HepG2 (cell line): ENCODE measurements at places on chromosomes 3 and 15. TPM values are rescaled to one million over a fixed set of nuclear protein-coding genes. Genes with fewer than 3 reads are reported as not detected.

Gene CADM2
- total RNA-seq, result not detected in 2 replicates

Gene GP5
- not detected in 2 replicates for total RNA-seq

Gene SLC28A2
- 0.08 and 0.11 TPM in 2 replicates for total RNA-seq

Gene ADAMTS17
- total RNA-seq, result 0.02 and 0.36 TPM in 2 replicates

Gene DNAJC17
- total RNA-seq, result 26.5 and 30.2 TPM in 2 replicates

- no peak for DNase-seq
- H3K27ac ChIP-seq, result no peak overlapping the region
- H3K4me3 ChIP-seq, result no peak overlapping the region
- H3K27me3 ChIP-seq, result no peaks in the 10 kb centered on the region
- H3K4me1 ChIP-seq, result no peaks in the 10 kb centered on the region
Observed at GRCh38 chr3:79187426-79187825, 580.4 kb downstream of the ROBO1 start.

DNA sequence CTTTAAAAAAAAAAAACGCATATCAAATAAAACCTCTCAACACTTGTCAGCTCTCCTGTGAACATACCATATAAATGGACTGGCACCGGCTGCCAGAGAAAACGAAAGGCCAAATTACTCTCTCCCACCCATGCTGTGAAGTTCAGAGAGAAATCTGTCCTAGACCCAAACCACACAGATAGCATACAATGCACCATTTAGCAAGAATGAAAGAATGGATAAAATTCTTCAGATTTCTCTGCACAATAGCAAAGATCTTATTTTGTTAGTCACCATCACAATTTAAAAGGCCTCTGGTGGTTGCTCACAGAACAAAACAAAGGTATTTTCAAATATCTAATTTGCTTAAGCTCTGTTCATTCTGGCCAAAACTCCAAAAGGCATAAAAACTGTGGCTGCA lies 93.9 kb upstream of the BHLHE40 start:
- H3K27ac ChIP-seq, result no peak overlapping the region
- no peak overlapping the region for H3K4me3 ChIP-seq
- peaks cover 11% of the 10 kb centered on the region; the same call in 1 of the 2 replicates for H3K4me1 ChIP-seq

GRCh38 chr3:101963902-101964362 lies 114.6 kb downstream of the NFKBIZ start:
- no peak for DNase-seq
- H3K36me3 ChIP-seq, result no peaks in the 10 kb centered on the region
- no peak overlapping the region for H3K4me3 ChIP-seq
- H3K27ac ChIP-seq, result no peak overlapping the region
- no peaks in the 10 kb centered on the region for H3K27me3 ChIP-seq

- H3K4me3 ChIP-seq, result no peak overlapping the region
- no peaks in the 10 kb centered on the region for H3K4me1 ChIP-seq
- H3K36me3 ChIP-seq, result no peaks in the 10 kb centered on the region
Observed at GRCh38 chr3:135865553-135865952, 100.0 kb upstream of the PPP2R3A start.

DNA sequence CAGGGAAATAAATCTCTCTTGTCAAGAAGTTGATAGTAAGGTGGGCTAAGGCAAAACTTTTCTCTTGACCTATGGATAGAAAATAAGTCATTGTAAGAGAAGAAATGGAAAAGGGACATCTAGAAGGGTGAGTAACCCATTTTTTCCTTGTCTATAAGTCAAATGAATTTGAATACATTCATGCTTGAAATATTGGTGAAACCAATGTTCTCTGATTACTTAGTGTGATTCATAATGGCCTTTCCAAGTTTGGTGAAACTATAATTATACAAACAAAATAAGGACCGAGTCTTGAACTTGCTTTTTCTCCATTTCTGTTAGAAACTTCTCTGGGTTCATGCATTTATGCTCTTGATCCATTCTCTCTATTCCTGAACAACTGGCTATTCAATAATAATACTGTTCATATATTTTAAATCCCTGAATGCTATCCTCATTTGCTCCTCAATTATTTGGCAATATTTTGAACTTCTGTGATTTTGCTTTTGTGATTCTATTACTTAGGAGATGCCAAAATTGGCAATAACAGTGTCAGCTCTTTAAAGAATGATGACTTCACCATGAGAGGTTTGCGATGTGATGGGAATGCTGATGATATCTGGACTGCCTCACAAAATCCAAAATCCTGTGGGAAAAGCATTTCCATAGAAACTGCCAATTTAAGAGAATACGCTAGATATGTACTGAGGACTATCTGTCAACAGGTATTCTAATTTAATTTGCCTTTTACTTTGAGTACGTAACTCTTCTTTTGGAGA lies 12.3 kb downstream of the P2RY12 start:
- no peak for DNase-seq
- no peaks in the 10 kb centered on the region for H3K36me3 ChIP-seq
- H3K4me3 ChIP-seq, result no peak overlapping the region

DNA sequence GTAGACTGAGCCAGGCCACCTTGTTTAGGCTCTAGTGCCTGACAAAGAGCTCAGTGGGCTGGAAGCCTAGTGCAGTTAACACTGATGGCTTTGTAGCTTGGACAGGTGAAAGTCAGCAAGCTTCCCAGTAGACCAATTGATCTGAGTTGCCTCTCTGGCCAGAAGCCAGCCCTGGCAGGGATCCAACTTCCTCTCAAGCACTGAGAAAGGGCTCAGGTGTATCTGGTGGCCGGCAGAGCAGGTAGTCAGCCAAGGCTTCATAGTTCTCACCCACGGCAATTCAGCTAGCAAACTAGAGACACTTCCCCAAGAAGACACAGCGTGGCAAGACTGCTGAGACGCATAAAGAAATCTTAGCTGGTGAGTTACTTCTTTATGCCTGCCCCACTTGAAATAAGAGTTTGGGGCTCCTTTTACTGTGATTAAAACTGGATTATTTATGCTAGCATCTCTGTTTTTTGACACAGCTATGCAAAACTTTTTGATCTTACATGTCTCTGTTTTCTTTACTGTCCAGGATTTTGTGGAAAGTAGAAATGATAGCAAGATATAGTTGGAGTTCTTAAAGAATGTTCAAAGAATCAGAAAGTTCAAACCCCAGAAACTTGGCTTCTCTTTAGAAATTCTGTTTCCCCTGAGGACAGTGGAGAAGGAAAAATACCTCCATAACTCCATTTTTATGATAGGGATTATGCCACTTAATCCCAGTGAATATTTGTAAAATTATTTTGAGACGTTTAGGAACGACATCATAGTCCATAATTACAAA lies 8.4 kb upstream of the CA12 start:
- H3K27me3 ChIP-seq, result no peaks in the 10 kb centered on the region
- no peaks in the 10 kb centered on the region for H3K36me3 ChIP-seq
- H3K27ac ChIP-seq, result no peak overlapping the region
- peaks cover 20% of the 10 kb centered on the region for H3K4me1 ChIP-seq
- peak; percentile 23 for DNase-seq

DNA sequence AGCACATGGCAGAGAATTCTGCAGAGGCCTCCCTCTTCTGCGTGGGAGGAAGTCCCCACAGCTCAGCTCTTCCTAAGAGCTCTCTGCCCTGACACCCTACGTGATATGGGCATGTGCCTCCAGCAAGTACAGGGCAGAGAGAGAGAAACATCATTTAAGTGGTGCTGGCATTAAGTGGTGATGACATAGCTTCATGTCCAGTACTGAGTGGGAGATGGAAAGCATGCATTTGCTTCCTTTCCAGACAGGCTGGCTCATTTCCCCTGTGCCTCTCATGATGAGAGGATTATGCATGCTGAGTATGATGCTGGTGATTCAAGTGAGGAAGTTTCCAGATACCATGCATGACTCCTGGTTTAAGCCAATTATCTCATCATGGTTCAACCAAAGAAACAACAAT lies 26.9 kb downstream of the BFSP2 start:
- no peaks in the 10 kb centered on the region for H3K27me3 ChIP-seq
- peaks cover 14% of the 10 kb centered on the region for H3K4me1 ChIP-seq
- no peak overlapping the region for H3K4me3 ChIP-seq
- no peaks in the 10 kb centered on the region for H3K36me3 ChIP-seq
- no peak for DNase-seq

DNA sequence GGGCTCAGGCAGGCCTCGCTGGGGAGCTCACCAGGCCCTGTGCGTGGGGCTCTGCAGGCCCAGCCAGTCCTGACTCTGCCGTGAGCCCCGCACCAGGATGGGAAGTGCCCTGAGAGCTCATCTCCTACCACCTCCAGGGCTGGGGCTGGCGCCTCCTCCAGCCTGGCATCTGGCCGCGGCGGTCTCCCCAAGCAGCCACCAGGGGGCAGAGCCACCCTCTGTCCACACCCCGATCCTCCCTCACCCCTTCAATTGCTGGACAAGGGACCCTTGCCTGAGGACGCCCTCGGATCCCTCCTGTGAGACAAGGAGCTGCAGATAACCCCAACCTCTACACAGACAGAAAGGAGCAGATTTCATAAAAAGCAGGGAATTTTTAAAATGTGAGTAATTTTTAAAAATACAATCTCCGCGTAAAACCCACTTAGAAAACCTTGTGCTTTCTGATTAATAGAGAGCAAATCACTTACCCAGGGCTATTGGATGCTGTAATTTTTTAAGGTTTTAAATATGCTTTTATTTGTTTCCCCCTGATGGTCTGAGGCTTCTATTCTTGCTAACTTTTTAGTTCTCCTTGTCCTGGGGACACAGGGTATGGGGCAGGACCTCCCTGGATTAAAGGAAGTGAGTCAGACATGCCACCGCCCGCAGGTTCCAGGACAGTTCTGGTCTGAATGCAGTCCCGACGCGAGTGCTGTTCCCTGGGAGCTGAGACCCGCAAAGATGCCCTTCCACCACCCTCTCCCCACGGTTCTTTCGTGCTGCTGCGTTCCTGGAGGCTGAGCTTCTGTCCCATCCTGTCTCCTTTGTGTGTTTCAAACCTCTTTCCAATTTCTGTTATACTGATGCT lies 52.3 kb upstream of the CHRNA7 start:
- H3K36me3 ChIP-seq, result no peaks in the 10 kb centered on the region
- no peaks in the 10 kb centered on the region for H3K4me1 ChIP-seq
- no peak overlapping the region for H3K27ac ChIP-seq
- H3K27me3 ChIP-seq, result no peaks in the 10 kb centered on the region
- DNase-seq, result peak; percentile 16
- H3K4me3 ChIP-seq, result no peak overlapping the region

DNA sequence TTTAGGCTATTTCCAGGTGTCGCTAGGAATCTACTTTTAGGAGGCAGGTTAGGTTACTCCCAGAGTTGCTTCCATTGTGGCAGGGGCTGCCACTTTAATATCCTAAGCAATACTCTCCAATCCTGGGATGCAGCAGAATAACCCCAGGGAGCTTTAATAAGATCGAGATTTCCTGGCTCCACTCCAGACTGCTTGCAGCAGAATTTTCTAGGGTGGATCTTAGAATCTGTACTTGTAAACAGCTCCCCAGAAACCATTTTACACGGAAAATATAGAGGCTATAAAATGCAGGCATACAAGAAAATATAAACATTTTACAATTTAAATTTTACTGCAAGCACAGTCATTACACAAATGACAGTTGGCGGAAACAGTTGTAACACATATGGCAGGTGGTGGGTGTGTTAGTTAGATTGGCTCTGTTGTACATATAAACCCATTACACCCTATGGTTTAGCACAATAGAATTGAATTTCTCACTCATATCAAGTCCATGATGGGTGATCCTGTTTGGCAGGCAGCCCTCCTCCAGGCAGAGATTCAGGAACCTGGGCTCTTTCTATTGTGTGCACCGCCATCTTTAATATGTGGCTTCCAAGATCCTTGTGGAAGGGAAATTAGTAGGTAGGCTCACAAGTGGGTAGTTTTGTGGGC lies 35.0 kb upstream of the TNFAIP8L3 start:
- no peak overlapping the region for H3K27ac ChIP-seq
- H3K4me3 ChIP-seq, result no peak overlapping the region
- peaks cover 32% of the 10 kb centered on the region for H3K4me1 ChIP-seq

- H3K36me3 ChIP-seq, result no peaks in the 10 kb centered on the region
- H3K4me3 ChIP-seq, result no peak overlapping the region
- no peaks in the 10 kb centered on the region for H3K4me1 ChIP-seq
- H3K27me3 ChIP-seq, result no peaks in the 10 kb centered on the region
- DNase-seq, result no peak
- no peak overlapping the region for H3K27ac ChIP-seq
Observed at GRCh38 chr3:146416366-146416765, 53.0 kb downstream of the PLSCR2 start.

GRCh38 chr15:52527911-52528563 lies 643 bp downstream of the MYO5A start:
- H3K4me3 ChIP-seq, result peak overlapping the region; percentile 71
- H3K4me1 ChIP-seq, result peaks cover 23% of the 10 kb centered on the region
- no peak overlapping the region for H3K27ac ChIP-seq

GRCh38 chr3:30113906-30114305 lies 492.5 kb upstream of the TGFBR2 start:
- H3K27me3 ChIP-seq, result no peaks in the 10 kb centered on the region
- peaks cover 22% of the 10 kb centered on the region for H3K4me1 ChIP-seq

DNA sequence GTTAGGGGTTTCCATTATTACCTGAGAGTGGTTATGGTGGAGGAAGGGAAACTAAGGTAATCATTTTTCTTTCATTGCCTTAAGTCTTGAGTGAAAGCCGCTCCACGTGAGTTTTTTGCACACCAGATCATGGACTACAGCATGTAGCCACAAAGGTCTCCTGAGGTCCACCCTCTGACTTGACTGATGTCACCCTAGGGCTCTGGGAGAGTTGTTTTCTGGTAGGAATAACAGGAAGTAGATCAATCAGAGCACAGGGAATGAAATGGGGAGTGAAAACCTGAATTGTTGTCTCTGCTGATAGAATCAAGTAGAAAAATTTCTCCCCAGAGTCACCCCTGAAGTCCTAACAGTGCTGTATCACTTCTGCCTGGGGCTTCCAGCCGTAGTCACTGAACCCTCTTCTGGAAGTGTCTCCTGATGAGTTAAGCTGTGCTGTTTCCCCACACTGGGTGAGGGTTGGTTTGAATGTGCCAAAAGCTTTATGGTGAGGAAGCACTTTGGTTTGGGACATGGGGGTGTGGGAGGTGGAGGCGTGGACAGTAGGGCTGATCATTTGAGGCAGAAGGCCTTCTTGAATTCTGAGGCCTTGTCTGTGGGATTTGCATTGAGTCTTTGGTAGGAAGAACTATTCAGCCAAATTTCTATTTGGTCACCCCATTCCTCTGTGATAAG lies 64.3 kb downstream of the SLCO3A1 start:
- no peaks in the 10 kb centered on the region for H3K4me1 ChIP-seq
- H3K27ac ChIP-seq, result no peak overlapping the region
- H3K4me3 ChIP-seq, result no peak overlapping the region

DNA sequence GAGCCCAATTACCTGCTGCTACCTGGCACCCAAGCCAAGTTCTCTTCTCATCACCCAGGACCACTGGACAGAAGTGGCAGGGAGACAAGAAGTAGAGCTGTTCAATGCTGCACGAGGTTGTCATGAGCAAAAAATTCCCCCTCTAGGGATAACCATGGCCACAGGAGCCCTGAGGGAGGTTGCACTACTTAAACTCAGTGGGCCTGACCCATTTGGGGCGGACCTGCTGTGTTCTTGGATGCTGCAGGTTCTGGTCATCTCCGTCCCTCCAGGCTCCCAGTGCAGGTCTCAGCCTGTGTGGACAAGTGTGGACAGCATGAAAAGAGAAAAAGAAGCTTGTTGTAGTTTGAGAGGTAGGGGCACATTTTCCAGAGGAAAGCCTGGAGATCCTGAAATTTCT lies 26.1 kb upstream of the MANF start:
- no peaks in the 10 kb centered on the region for H3K36me3 ChIP-seq
- no peak overlapping the region for H3K27ac ChIP-seq
- H3K4me1 ChIP-seq, result no peaks in the 10 kb centered on the region
- H3K4me3 ChIP-seq, result no peak overlapping the region
- peaks cover 25% of the 10 kb centered on the region; the same call in 2 of the 3 replicates for H3K27me3 ChIP-seq
